ENCODE measurements at places on chromosomes 11 and 22. TPM values are rescaled to one million over a fixed set of nuclear protein-coding genes. Genes with fewer than 3 reads are reported as not detected.

- H3K27me3 ChIP-seq, result no peaks in the 10 kb centered on the region
- H3K36me3 ChIP-seq, result no peaks in the 10 kb centered on the region
- no peak overlapping the region for H3K27ac ChIP-seq
- no peak for DNase-seq
- no peak overlapping the region for H3K4me3 ChIP-seq
Measured at GRCh38 chr11:133506551-133507094, 25.7 kb downstream of the OPCML start.

- no peaks in the 10 kb centered on the region for H3K27me3 ChIP-seq
- H3K36me3 ChIP-seq, result no peaks in the 10 kb centered on the region
- no peak overlapping the region for H3K27ac ChIP-seq
- no peak for DNase-seq
- H3K4me3 ChIP-seq, result no peak overlapping the region
Measured at GRCh38 chr11:22677153-22677903, 10.9 kb downstream of the GAS2 start.

- H3K36me3 ChIP-seq, result no peaks in the 10 kb centered on the region
- no peak overlapping the region for H3K27ac ChIP-seq
- no peaks in the 10 kb centered on the region for H3K27me3 ChIP-seq
- no peak overlapping the region for H3K4me3 ChIP-seq
Measured at GRCh38 chr11:23236826-23237555, 376.7 kb upstream of the CCDC179 start.

- H3K27ac ChIP-seq, result no peak overlapping the region
- no peaks in the 10 kb centered on the region for H3K36me3 ChIP-seq
- H3K4me1 ChIP-seq, result no peaks in the 10 kb centered on the region
Measured at GRCh38 chr11:83554876-83555275, 268.7 kb upstream of the CCDC90B start.

GRCh38 chr11:86749376-86749775 lies 51.0 kb upstream of the PRSS23 start:
- DNase-seq, result no peak
- no peak overlapping the region for H3K4me3 ChIP-seq
- no peak overlapping the region for H3K27ac ChIP-seq

DNA sequence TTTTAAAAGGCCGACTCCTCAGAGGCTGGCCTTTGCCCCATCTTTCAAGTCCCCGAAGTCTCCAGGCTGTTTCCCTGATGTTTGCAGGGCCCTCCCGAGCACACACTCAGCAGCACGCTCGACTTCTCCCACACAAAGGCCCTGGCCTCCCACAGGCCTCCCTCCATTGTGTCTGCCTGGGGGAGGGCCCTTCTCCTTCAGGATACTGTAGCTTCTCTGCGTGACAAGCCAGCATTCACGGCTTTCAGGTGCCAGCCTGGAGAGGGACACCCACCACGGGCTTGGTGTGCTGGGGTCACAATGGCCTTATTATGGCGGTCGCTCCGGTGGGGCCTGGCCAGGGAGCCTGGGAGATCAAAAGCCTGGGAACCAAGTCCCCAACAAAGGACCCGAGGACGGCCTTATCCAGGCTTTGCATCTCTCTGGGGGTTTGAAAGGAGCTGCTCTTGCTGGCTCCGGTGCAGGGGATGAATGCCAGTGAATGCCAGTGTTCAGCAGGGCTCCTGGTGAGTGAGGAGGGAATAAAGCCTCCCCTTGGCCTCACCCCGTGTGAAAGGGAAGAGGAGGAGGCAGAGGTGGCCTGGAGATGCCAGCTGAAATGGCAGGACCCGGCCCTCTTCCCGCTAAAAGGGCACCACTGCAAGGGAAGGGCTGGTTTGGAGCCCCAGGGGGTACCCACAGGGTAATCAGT lies 55.0 kb downstream of the TRAF6 start:
- H3K4me1 ChIP-seq, result peaks cover 17% of the 10 kb centered on the region
- DNase-seq, result peak; percentile 50
- peak overlapping the region; percentile 69 for H3K27ac ChIP-seq
- H3K4me3 ChIP-seq, result no peak overlapping the region

DNA sequence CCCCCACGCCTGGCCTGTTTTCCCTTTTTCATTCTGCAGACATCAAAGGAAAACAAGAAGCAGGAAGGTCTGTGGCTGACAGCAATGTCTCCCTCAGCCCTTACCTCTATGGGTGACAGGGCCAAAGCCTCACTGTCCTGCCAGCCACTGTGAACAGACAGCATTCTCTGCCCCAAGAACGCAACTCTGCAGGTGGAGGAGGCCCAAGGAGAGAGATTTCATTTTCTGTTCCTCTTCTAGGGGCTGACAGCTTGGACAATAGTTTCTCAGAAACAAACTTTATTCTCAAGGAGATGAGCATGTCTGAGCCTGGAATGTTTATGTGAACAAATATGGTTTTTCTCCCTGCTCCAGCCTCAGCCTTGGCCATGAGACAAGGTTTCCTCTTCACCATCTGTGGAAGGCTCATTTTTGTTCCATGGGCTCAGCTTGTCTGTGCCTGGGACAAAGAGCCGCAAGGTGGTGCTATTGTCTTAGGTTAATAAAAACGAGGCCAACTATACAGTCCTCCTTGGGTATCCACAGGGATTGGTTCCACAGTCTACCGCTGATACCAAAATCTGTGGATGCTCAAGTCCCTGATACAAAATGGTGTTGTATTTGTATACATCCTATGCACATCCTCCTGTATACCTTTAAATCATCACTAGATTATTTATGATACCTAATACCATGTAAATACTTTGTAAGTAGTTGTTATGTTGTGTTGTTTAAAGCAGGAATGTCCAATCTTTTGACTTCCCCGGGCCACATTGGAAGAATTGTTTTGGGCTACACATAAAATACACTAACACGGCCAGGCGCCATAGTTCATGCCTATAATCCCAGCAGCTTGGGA lies 5.8 kb downstream of the PIWIL3 start:
- no peaks in the 10 kb centered on the region for H3K4me1 ChIP-seq
- DNase-seq, result peak; percentile 35
- no peaks in the 10 kb centered on the region for H3K36me3 ChIP-seq
- H3K27me3 ChIP-seq, result no peaks in the 10 kb centered on the region

DNA sequence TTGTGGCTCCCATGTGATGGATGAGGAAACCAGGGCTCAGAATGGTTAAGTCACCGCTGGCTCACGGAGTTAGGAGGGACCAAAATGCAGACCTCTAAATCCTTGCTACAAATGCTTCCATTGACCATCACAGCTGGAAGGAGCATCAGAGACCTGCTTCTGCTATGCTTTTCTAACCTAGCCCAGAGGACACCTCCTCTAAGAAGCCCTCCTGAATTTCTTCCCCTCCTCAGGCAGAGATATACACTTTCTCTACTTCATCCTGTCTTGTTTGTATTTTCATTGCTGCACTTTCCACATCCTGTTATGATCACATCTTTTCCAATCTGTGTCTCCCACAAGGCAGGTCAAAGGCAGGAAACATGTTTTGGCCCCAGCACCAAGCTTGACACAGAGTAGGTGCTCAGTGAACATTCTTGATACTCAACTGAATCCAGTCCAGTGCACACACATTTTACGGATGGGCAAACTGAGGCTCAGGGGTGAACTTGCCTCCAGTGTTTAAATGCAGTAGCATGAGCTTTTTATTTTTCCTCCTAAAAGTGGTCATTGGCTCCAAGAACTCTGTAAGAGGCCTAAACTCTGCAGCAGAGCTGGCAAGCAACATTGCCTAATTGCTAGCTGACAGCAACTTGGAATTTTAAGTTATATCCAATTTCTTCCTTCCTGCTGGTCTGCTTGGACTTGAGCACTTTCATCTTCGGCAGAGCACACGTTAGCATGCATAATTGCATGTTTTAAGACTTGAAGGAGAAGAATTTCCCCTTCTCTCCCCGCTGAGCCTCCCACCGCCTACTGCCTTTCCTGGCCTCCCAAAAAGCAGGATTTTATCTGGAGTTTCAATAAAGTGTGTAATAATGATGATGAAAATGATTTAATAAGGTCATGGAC lies 12.7 kb downstream of the SCUBE1 start:
- DNase-seq, result no peak
- no peak overlapping the region for H3K4me3 ChIP-seq
- H3K27me3 ChIP-seq, result no peaks in the 10 kb centered on the region
- no peaks in the 10 kb centered on the region for H3K4me1 ChIP-seq
- no peak overlapping the region for H3K27ac ChIP-seq

- peak overlapping the region; percentile 52 for H3K27ac ChIP-seq
- H3K4me3 ChIP-seq, result no peak overlapping the region
- H3K27me3 ChIP-seq, result no peaks in the 10 kb centered on the region
- H3K36me3 ChIP-seq, result no peaks in the 10 kb centered on the region
Measured at GRCh38 chr22:42937164-42937843, 77.6 kb downstream of the PACSIN2 start.

- H3K4me3 ChIP-seq, result no peak overlapping the region
- H3K27ac ChIP-seq, result peak overlapping the region; percentile 12
- H3K27me3 ChIP-seq, result no peaks in the 10 kb centered on the region
- DNase-seq, result peak; percentile 56
- peaks cover 17% of the 10 kb centered on the region for H3K4me1 ChIP-seq
Measured at GRCh38 chr11:76623171-76623883, 47.2 kb downstream of the LRRC32 start.

DNA sequence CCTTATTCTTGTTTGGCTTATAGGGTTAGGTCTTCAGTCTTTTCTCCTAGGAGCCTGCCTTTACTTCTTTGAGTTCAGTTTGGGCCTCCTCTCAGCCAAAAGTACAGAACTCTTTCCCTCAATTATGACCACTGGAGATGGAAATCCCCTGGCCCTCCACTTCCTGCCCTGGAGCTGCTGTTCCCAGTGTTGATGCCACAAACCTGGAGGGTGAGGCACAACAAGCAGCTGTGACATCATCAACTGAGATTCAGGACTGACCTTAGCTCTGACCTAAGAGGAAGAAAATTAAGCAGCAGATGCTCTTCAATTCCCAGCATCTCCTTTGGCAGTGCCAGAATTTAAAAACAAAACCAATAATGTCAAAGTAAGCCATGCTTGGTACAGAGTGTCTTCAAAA lies 3.0 kb downstream of the ABTB2 start:
- no peaks in the 10 kb centered on the region for H3K36me3 ChIP-seq
- no peak overlapping the region for H3K4me3 ChIP-seq
- peaks cover 2% of the 10 kb centered on the region for H3K4me1 ChIP-seq
- H3K27me3 ChIP-seq, result no peaks in the 10 kb centered on the region

- H3K36me3 ChIP-seq, result no peaks in the 10 kb centered on the region
- H3K27ac ChIP-seq, result no peak overlapping the region
- no peak overlapping the region for H3K4me3 ChIP-seq
Measured at GRCh38 chr11:11589437-11589836, 32.4 kb downstream of the GALNT18 start.

DNA sequence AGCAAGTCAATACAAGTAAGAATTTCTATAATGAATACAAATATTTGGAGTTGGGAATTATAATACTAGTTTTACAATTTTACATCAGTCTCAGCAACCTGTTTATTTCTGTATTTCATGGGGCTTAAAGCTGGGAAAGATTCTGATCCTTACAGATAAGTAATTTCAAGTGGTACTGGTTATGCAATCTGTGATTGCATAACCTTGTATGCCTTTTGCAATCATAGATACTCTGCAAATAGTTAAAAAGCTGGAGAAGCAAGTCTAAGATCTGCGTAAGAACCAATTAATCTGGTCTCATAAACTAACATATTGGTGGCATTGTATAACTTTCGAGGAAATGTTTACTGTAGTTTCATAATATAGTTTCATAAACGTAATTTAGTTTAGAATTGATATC lies 198.3 kb upstream of the PGR start:
- H3K36me3 ChIP-seq, result no peaks in the 10 kb centered on the region
- no peak overlapping the region for H3K27ac ChIP-seq
- H3K27me3 ChIP-seq, result no peaks in the 10 kb centered on the region
- no peak overlapping the region for H3K4me3 ChIP-seq

GRCh38 chr11:123569393-123569792 lies 85.0 kb downstream of the SCN3B start:
- H3K36me3 ChIP-seq, result no peaks in the 10 kb centered on the region
- DNase-seq, result no peak
- no peaks in the 10 kb centered on the region for H3K4me1 ChIP-seq
- H3K4me3 ChIP-seq, result no peak overlapping the region
- no peak overlapping the region for H3K27ac ChIP-seq

DNA sequence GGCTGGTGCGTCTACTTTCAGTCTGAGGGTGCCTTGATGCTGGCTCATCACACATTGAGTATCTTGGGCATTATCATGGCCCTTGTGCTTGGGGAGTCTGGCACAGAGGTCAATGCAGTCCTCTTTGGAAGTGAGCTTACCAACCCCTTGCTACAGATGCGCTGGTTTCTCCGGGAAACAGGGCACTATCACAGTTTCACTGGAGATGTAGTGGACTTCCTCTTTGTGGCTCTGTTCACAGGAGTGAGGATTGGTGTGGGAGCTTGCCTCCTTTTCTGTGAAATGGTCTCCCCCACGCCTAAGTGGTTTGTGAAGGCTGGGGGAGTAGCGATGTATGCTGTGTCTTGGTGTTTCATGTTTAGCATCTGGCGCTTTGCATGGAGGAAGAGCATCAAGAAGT lies 4.9 kb downstream of the TLCD5 start:
- DNase-seq, result no peak
- peaks cover 31% of the 10 kb centered on the region for H3K4me1 ChIP-seq
- no peaks in the 10 kb centered on the region for H3K27me3 ChIP-seq
- H3K36me3 ChIP-seq, result peaks cover 7% of the 10 kb centered on the region

DNA sequence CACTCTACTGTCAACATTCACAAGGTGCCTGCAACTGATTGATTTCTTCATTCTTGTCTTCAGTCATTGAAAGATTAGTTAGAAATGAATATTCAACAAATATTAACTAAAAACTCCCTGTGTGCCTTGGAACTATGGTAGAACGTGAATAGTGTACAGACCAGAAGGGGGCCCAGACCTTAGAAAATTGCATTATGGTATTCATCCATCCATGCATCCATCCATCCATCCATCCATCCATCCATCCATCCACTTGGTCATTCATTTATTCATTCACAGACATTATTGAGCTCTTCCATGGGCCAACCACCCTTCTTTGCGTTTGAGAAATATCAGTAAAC lies 10.2 kb upstream of the ACCSL start:
- no peak overlapping the region for H3K4me3 ChIP-seq
- DNase-seq, result no peak
- peaks cover 2% of the 10 kb centered on the region for H3K4me1 ChIP-seq
- no peak overlapping the region for H3K27ac ChIP-seq

- H3K27me3 ChIP-seq, result no peaks in the 10 kb centered on the region
- H3K4me3 ChIP-seq, result no peak overlapping the region
- H3K36me3 ChIP-seq, result no peaks in the 10 kb centered on the region
Measured at GRCh38 chr11:95360377-95361075, 129.5 kb upstream of the SESN3 start.

F2 gene
- total RNA-seq, result not detected

SLC15A3 gene
- total RNA-seq, result 29.9 TPM

HEPACAM gene
- not detected for total RNA-seq

TEX54 gene
- not detected for total RNA-seq

EML3 gene
- total RNA-seq, result 17.5 TPM

IFITM5 gene
- 0.50 TPM for total RNA-seq

TIGD3 gene
- 0.17 TPM for total RNA-seq

Data from fibroblast of lung (primary cell).